CD4-positive, alpha-beta T cell treated with Interleukin-15 for 4 hours (primary cell): ENCODE measurements at places on chromosomes 1 and 21.

DNA sequence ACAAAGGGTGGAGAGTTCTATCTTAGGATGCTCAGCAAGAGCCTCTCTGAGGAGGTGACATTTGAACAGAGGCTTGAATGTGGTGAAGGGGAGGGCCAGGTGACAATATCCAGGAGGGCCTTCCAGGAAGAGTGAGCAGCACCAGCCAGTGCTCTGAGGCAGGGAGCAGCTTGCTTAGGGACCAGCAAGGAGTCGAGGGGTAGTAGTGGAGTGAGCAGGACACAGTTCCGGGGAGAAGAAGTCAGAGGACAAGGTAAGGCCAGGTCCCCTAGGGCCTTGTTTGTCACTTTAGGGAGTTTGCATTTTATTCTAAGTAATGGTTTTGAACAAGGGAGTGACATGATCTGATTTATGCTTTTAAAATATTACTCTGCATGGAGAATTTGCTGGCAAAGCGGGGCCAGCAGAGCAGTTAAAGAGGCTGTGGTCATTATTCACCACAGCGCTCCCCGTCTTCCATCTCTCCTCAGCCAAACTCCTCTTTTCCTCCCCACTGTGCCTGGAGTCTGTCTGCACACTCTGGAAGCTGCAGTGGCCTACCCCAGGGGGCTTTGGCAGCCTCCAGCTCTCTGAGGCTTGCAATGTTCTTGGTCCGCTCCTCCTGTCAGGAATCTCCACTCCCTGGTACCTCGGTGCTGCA is 17.0 kb upstream of the CSF1 start:
- no peak for DNase-seq

GRCh38 chr1:242544071-242544470 is 19.6 kb upstream of the PLD5 start:
- DNase-seq = no peak

DNA sequence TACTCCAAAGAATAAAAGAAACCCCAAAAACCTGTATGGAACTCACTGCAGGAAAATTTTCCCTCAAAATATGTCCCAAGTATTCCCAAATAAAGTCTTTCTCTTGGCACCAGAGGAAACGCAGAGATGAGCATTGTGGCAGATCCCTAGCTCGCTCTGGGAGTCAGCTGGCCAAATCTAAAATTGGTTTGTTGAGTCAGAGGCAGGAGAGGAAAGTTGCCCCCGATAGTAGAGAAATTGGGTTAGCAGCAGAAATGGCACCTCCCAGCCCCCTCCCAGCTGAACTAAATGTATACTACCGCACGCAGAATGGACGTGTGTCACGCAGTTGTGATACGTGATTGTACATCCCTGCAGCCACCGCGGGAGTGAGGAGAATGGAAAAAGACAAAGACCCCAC is 39.9 kb upstream of the TARBP1 start:
- DNase-seq = no peak

- no peak for DNase-seq
Observed at GRCh38 chr21:33208534-33208933, 21.2 kb upstream of the IFNAR2 start.

- no peak for DNase-seq
Observed at GRCh38 chr1:113765306-113766230, 6.3 kb upstream of the PHTF1 start.

GRCh38 chr1:159786966-159787365 is 6.2 kb downstream of the DUSP23 start:
- no peak for DNase-seq

- DNase-seq = no peak
Observed at GRCh38 chr1:44407430-44408211, 2.6 kb downstream of the RNF220 start.

DNA sequence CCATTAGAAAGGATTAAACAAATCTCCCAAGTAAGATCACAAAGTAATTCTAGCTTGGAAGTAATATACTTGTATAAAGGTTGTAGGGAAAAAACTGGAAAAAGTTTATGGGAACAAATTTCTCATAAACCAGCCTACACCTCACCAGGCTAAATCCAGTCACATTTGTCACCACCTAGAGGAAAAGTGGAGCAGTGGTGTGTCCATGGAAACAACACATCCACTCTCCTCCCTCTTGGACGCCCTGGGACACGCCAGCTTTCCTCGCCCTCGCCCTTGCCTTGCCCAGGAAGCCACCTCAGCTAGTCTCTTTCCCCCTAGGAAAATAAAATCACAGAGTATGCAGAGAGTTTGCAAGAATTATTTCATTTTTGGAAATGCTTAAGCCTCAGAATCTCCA is 2.2 kb downstream of the PALMD start:
- DNase-seq = no peak

DNA sequence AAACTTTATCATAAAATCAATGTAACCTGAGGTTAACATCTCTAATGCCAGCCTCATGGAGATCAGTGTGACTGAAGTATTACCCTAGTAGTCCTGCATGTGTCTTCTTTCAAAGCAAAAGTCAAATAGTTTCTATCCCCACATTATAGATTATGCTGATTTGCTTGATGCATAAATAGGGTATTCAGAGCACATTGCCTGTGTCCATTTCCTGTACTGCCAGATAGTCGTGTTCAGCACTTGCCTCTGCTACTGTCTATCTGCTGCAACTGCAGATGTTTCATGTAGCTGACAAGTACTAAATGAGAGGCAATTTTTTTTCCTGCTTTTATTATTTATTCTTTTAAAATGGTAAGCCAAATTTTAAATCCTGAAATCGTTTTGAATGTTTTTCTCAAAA is 348.7 kb downstream of the CHRM3 start:
- no peak for DNase-seq

GRCh38 chr1:48678710-48679505 is 97.8 kb downstream of the BEND5 start:
- no peak for DNase-seq

GRCh38 chr1:78447086-78447485 is 43.7 kb upstream of the PTGFR start:
- DNase-seq = no peak

DNA sequence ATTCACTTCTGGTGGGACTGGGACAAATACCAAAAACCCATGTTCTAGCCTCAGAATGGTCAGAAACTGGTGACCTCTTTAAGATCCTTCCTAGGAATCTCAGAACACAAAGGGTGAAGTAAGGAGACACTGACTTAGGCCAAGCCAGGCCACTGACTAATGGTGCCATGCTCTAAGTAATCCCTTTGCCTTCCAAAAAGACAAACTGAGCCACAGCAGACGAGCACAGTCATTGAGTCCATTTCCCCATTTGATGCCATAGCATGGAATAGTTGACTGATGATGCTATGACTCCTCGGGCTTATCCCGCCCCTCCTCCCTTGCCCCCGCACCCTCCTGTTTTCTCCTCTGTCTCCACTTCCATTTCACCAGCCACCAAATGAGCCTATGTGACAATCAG is 145.8 kb upstream of the ZNF648 start:
- no peak for DNase-seq

DNA sequence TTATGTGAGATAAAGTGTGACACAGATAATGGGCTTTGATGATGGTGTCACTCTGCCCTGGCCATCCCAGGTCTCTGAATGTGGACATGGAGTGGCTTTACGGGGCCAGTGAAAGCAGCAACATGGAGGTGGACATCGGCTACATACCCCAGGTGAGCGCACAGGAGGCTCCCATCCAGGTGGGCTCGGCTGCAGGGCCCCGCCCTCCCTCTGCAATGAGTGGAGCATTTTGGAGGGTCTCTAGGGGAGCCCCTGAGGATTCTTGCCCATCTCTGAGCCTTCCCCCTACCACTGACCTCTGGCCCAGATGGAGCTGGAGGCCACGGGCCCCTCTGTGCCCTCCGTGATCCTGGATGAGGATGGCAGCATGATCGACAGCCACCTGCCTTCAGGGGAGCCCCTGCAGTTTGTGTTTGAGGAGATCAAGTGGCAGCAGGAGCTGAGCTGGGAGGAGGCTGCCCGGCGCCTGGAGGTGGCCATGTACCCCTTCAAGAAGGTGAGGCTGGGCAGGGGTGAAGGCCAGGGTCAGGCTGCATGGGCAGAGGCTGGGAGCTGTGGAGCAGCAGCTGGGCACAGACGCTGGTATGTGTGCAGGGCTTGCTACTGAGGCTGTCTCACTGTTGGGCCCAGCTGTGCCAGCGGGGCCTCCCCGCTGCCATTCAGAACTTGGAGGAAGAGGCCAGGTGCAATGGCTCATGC is 8.2 kb upstream of the MTFR1L start:
- DNase-seq = no peak
